ENCODE measurements at places on chromosomes 7 and 10.

DNA sequence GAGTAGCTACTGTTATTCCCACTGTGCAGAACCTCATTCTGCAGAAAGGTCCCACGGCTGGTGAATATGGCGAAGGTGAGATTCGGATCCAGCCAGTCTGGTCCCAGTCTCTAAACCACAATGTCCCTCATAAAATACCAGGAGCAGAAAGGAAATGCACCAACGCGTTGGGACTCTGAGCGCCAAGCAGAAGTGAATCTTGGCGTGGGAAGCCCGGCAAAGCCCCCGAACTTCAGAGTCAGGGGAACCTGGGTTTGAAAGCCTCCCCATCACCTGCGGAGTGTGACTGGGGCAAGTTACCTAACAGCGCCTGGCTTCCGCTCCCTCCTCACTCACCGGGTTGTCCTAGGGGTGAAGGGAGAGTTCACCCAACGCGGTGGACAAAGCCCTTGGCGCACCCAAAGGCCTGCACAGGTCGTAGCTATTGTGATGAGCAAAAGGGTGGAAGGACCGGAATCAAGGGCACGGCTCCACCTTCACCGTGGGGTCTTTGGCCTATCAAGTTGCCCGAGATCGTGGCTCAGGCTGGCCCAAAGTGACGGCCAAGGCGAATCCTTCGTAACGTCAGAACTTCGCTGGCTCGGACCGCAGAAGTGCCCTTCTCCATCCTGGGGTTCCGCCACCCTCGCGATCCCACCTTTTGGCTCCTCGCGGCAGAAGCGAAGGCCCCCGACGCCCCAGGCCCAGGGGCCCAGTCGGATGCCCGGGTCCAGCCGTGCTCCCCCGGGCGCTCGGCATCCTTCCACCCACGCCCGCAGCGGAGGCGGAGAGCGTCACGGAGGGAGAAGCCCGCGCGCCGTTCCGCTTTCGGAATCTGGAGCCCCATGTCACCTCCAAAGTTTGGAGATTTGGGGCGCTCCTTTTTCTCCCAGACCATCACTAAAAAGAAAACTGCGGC, 811 bp downstream of the RGS10 start:
- DNase-seq = no peak

GRCh38 chr7:33191340-33191739, 62.0 kb downstream of the BBS9 start:
- DNase-seq = peak; percentile 5

DNA sequence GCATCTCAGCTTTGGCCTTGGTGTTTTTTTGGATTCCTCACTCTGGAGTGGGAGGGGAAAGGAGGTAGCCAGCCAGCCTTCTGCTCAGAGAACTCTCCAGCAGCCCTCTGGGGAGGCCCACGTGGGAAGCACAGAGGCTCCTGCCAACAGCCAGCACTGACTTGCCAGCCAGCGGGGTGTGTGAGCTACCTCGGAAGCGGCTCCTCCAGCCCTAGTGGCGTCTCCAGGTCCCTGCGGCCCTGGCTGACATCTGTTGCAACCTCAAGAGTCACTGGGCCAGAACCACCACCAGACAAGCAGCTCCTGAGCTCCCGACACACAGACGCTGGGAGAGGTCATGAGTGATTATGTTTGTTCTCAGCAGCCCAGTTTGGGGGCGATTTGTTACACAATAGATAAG, 180.2 kb upstream of the FZD8 start:
- DNase-seq = peak; percentile 21

DNA sequence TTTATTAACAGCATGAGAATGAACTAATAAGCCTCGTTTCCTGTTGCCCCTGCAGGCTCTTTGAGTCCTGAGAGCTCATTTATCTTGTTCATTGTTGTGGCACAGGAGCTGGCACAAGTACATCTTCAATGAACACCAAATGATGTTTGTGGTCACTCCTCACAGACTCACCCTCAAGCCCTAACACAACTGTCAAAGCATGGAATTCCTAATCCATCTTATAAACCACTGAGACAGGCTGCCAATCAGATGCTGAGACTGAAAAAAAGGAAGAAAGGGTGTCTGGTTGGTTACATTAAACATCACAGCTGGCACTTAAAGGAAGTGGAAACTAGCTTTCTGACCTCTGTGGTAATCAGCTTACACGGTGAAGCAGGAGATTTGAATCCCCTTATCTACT, 7.7 kb upstream of the CCDC172 start:
- DNase-seq = no peak

DNA sequence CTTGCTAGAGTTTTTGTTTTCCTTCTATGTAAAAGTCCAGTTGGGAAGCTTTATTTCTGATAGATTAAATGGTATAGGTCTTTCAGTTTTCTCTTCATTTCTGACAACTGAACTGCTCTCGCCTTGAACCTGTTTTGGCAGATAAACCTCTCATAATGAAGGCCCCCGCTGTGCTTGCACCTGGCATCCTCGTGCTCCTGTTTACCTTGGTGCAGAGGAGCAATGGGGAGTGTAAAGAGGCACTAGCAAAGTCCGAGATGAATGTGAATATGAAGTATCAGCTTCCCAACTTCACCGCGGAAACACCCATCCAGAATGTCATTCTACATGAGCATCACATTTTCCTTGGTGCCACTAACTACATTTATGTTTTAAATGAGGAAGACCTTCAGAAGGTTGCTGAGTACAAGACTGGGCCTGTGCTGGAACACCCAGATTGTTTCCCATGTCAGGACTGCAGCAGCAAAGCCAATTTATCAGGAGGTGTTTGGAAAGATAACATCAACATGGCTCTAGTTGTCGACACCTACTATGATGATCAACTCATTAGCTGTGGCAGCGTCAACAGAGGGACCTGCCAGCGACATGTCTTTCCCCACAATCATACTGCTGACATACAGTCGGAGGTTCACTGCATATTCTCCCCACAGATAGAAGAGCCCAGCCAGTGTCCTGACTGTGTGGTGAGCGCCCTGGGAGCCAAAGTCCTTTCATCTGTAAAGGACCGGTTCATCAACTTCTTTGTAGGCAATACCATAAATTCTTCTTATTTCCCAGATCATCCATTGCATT, 27.1 kb downstream of the MET start:
- peak; percentile 80 for DNase-seq

GRCh38 chr7:70634610-70635068, 497.3 kb upstream of the GALNT17 start:
- DNase-seq = no peak

GRCh38 chr10:48594371-48594770, 10.5 kb downstream of the ARHGAP22 start:
- no peak for DNase-seq

- DNase-seq = no peak
These were observed 805 bp downstream of the ZNF736 start for GRCh38 chr7:64314566-64314965.

- no peak for DNase-seq
These were observed 222.3 kb upstream of the PHYHIPL start for GRCh38 chr10:58954178-58954577.

- DNase-seq = no peak
These were observed 41.7 kb upstream of the DYNC1I1 start for GRCh38 chr7:95730493-95731280.

DNA sequence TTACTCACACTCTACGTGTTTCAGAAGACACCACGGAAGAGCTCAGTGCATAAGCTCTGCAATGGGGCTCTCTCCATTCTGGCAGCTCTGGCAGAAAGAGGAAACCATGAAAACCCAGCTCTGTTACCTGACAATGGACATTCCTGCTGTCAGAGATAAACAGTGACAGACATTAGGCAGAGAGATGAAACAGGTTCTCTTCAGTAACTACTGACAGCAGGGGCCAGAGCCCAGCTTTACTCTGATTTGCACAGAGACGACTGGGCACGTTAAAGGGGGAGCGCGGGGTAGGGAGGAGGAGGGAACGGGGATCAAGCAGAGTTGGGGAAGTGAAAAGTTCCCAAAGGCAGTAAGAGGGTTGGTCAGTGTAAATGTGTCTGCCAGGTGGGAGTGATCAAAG, 206.1 kb downstream of the RAMP3 start:
- no peak for DNase-seq

DNA sequence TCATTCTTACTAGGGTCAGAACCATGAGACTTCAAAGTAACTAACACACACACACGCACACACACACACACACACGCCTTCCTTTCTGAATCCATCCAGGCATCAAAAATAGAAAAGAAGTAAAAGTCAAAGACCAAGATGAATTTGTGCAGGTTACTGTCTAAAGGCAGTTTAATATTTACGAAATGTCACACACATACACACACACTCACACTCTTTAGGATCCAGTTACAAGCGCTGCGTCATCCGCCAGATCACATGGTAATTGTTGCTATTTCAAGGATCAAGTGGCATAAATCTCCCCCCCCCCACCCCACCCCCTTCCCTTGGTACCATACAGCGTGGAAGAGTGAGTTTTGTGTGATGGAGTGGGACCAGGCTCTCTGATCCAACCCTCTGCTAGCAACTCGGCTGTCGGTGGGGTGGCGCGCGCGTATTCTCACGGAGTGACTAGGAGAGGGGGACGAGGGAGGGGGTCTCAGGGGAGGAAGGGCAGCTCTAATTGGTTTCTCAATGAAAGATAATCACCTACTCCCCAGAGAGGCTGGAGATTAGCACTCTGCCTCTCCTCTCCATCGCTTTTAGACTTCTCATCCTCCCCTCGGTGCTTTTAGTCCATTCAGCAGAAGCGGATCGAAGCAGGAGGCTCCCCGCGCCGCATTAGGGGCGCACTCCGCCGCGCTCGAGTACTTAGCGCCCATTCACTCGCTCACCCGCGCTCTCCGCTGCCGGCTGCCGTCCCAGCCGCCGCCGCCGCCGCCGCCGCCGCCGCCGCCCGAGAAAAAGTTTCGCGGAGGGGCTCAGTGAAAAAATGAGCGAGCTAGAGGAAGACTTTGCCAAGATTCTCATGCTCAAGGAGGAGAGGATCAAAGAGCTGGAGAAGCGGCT, 83.5 kb upstream of the PRKG1 start:
- no peak for DNase-seq

GRCh38 chr10:132512693-132513345, 24.8 kb upstream of the INPP5A start:
- no peak for DNase-seq

DNA sequence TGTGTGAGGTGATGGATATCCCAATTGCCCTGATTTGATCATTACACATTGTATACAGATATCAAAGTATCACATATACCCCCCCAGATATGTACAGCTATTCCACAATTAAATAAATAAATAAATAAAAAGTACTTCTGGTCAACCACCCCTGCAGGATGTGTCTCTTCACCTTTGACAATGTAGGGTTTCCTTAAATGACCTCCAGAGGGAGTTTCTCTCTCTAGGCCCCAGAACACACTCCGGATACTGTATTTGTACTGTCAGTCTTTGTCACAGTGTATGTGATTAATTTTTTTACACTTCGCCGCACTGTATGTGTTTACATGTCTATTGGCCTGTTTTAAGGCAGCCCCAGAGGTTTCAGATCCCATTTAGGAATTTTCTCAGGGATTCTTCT, 123.6 kb downstream of the ADCYAP1R1 start:
- DNase-seq = no peak

DNA sequence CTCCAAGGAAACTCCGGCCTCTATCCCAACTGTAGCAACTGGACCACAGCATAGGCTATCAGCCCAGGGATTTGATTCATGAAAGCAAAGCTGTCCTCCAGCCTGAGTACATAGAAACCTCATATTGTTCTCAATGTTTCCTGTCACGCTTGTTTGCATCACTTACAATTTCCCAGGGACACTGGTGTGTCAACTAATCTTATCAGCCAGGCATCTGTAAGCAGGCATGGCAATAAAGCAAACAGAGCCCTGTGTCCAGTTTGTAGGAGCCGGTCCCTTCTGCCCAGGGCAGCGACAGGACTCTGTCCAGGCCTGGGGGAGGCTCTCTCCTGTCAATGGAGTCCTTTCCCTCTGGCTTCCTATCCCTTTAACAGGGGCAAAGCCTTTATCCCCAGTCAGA, 23.0 kb upstream of the CDHR3 start:
- peak; percentile 61 for DNase-seq

DNA sequence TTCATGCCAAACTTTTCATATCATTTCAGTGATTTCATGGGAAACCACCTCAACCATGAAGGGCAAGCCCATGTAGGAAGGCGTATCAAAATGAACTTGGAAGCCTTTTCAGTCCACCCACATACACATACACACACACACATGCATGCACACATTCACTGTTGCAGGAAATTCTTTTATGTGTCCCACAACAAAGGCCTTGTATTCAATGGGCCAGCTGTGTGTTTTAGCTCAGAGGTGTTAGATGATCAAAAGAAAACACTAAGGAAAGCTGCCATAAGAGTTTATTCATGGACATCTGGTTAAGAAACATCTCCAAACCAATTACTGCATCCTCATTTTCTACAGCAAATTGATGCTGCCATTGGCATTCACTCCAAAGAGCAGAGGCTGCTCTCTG, 74.4 kb upstream of the STK17A start:
- DNase-seq = no peak

DNA sequence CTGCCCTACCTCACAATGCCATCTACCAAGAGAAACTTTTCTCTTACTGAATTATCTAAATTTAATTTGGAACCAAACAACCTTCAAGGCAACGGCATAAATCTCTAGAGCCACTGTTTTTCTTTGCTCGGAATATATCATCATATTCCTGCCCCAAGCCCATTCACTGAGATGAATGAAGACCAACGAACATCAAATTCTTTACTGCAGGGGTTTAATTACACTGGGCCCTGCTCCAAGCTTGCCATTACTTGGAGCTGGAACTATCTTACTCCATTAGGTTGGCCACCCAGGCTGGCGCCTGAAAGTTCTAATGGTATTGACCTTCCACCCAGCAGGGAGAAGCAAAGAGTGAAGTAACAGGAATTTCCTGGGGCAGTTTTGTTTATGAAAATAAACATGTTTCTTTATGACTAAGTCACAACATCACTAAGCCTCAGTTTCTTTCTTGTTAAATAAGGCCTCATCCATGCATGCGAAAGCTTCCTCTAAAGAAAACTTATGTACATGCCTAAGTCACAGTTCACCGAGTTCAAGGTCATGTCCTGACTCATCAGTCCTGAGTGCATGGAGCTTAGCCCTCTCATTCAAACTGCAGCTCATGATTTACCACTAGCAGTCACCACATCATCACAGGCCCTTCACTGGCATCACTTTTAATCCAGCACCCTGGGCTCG, 42.1 kb upstream of the ANAPC16 start:
- peak; percentile 0 for DNase-seq

All from DMS79 (cell line).